PC-3 (cell line): ENCODE measurements at places on chromosomes 7 and 10.
A peak's percentile ranks its signal among the peaks of the same experiment; 100 is the strongest.

GRCh38 chr7:138243430-138243829 is 167.2 kb downstream of the AKR1D1 start:
- peak; percentile 35 for DNase-seq
- H3K27me3 ChIP-seq, result no peaks in the 10 kb centered on the region
- no peaks in the 10 kb centered on the region for H3K4me1 ChIP-seq
- no peaks in the 10 kb centered on the region; the same call in 1 of the 2 replicates for H3K36me3 ChIP-seq
- no peak overlapping the region for H3K27ac ChIP-seq
- H3K4me3 ChIP-seq, result no peak overlapping the region

GRCh38 chr10:125107166-125107949 is 53.0 kb downstream of the CTBP2 start:
- H3K4me1 ChIP-seq, result peaks cover 5% of the 10 kb centered on the region; the same call in 1 of the 2 replicates
- no peaks in the 10 kb centered on the region for H3K27me3 ChIP-seq
- H3K36me3 ChIP-seq, result peaks cover 22% of the 10 kb centered on the region
- no peak for DNase-seq

DNA sequence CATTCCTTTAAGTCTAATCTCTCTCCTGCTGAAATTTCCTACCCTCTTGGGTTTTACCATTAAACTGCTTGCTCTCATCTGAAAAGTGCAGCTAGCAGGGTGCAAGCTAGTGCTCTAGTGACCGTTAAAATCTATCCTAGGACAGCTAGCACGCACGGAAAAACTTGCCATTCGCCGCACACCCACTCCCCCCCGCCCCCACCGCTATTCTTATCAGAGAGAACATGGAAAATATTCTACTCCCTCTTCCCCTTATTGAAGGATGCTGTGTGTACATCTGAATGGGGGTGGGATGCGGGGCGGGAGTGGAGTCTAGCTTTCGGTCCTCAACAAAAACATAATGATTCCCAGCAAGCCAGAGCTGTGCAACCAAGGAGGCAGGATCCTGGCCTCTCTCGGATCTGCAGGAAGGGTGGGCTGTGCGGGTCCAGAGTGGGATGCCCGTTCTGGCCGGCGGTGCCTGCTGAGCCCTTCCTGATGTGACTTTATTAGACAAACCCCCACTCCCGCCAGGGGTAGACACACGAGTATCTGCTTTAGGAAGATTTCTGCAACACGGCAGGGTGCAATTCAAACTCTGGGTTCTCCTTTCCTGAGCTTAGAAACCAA is 1.1 kb upstream of the ADRA2A start:
- H3K27me3 ChIP-seq, result peaks cover 34% of the 10 kb centered on the region
- peaks cover 5% of the 10 kb centered on the region for H3K4me1 ChIP-seq
- DNase-seq, result no peak
- H3K27ac ChIP-seq, result no peak overlapping the region
- no peaks in the 10 kb centered on the region for H3K36me3 ChIP-seq

GRCh38 chr7:141430455-141431139 is 120.6 kb upstream of the AGK start:
- DNase-seq, result no peak
- H3K4me3 ChIP-seq, result no peak overlapping the region
- H3K27ac ChIP-seq, result no peak overlapping the region
- no peaks in the 10 kb centered on the region for H3K36me3 ChIP-seq
- peaks cover 41% of the 10 kb centered on the region for H3K27me3 ChIP-seq

GRCh38 chr7:70018700-70019099 is 420.4 kb downstream of the AUTS2 start:
- no peaks in the 10 kb centered on the region for H3K36me3 ChIP-seq
- H3K27ac ChIP-seq, result no peak overlapping the region
- no peak overlapping the region for H3K4me3 ChIP-seq
- H3K27me3 ChIP-seq, result no peaks in the 10 kb centered on the region

DNA sequence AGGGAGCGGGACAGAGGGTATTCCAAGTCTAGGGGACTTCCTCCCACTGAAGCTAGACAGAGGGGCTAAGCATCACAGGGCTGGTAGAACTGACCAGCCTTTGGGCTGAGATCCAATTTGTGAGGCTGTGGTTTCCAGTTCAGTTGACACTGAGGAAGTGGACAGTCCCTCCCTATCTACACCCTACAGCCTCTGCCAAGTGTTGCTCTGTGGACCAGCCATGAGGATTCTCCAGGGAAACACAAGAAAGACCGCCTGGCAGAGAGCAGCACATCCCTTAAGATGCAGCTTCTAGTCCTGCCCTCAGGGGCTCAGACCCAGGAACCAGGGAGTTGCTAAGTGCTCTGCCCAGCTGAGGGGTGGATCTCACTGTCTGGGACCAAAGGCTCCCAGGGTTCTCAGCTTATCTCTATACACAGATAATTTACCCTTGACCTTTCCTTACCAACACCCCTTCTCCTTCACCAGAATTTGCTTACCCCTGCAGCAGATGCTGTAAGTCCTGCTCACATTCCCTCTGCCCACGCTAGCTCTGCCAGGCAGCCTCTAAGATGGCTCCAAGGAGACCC is 252.0 kb downstream of the SKIDA1 start:
- H3K4me3 ChIP-seq, result no peak overlapping the region
- no peaks in the 10 kb centered on the region for H3K27me3 ChIP-seq
- peak overlapping the region; percentile 75 for H3K27ac ChIP-seq
- H3K4me1 ChIP-seq, result peaks cover 19% of the 10 kb centered on the region
- DNase-seq, result peak; percentile 38
- no peaks in the 10 kb centered on the region for H3K36me3 ChIP-seq

DNA sequence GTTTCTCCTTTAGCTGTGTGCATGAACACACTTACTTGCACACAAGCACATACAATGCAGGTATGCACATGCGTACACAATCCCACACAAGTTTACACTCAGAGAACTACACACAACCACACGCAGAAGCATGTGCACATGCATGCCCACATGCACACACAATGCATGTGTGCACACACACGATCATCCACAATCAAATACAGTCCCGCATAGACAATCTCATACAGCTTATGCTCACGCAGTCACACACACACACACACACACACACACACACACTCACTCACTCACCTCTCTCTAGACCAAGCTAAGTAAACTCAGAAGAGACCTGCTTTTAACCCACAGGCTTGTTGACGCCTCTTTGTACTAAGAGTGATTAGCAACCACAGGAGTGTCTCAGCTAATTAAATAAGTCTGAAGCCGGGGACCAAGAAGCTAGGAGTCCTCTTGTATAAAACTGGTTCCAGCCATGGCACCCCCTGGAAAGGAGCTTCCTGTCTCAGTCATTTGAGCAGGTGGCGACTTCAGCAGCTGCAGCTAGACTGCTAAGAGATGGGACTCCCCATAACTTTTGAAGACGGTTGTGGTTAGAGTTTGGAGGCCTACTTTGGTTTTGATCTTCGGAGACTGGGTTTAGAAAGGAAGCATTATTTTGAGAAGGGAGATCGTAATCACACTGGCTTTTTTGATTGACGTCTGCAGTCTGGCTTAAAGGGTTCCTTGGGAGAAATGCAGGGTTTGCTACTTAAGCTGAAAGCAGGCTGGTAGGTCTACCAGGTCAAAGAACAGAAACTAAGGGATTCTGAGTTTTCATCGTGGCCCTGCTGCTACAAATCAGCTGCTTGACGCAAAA is 82.3 kb upstream of the ADRB1 start:
- H3K27ac ChIP-seq, result no peak overlapping the region
- H3K4me1 ChIP-seq, result peaks cover 37% of the 10 kb centered on the region
- no peaks in the 10 kb centered on the region for H3K36me3 ChIP-seq
- DNase-seq, result no peak

DNA sequence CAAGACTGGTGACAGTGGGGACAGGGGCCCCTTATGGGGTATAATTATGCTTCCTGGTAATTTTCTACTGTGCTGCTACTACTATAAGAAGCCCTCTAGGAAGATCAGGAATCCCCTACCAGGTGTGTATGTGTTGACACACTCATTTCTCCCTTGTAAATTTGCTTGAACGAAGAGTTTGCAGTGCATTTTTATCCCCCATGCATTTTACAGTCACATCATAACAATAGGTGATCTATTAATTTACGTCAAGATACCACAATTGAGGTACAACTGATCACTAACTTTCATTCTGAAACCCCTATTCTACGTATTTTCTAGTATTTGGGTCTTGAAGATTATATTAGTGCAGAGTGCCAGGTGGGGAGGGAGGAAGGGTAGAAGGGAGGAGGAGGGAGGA is 252.2 kb downstream of the NSUN6 start:
- H3K4me1 ChIP-seq, result no peaks in the 10 kb centered on the region
- no peaks in the 10 kb centered on the region for H3K36me3 ChIP-seq
- H3K4me3 ChIP-seq, result no peak overlapping the region
- no peak for DNase-seq

DNA sequence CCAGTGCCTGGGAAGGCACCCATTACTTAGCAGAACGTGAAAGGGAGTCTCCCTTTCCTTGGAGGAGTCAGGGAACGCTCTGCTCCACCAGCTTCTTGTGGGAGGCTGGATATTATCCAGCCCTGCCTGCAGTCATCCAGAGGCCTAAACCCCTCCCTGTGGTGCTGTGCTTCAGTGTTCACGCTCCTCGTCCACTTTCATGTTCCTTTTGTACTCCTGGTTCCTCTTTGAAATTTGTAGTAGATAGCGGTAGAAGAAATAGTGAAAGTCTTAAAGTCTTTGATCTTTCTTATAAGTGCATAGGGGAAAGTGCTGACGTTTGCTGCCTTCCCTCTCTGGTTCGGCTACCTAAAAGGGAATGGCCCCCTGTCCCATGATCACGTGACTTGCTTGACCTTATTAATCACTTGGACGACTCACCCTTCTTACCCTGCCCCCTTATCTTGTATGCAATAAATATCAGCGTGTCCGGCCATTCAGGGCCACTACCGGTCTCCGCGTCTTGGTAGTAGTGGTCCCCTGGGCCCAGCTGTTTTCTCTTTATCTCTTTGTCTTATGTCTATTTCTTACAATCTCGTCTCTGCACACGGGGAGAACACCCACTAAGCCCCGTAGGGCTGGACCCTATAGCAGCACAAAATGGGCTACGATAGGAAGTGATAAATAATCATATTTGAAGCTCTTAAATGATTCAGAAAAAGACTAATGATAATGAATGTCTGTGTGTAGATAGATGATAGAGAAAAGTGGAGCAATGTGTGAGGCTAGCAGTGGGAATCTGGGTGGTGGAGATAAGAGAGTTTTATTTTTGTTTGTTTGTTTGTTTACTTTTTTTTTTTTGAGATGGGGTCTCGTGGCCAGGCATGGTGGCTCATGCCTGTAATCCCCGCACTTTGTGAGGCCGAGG is 5.8 kb upstream of the ESYT2 start:
- no peak overlapping the region for H3K4me3 ChIP-seq
- no peak for DNase-seq
- peaks cover 7% of the 10 kb centered on the region for H3K4me1 ChIP-seq
- H3K27ac ChIP-seq, result no peak overlapping the region

GRCh38 chr7:79529881-79530235 is 76.4 kb upstream of the MAGI2 start:
- no peak overlapping the region for H3K4me3 ChIP-seq
- peaks cover 18% of the 10 kb centered on the region for H3K4me1 ChIP-seq
- no peak overlapping the region for H3K27ac ChIP-seq
- no peaks in the 10 kb centered on the region for H3K27me3 ChIP-seq

- DNase-seq, result no peak
- no peaks in the 10 kb centered on the region for H3K36me3 ChIP-seq
- no peaks in the 10 kb centered on the region for H3K4me1 ChIP-seq
- no peak overlapping the region for H3K4me3 ChIP-seq
Observed at GRCh38 chr7:42208572-42208971, 28.4 kb downstream of the GLI3 start.

GRCh38 chr10:58026036-58026435 is 241.7 kb downstream of the IPMK start:
- no peaks in the 10 kb centered on the region for H3K27me3 ChIP-seq
- H3K4me3 ChIP-seq, result no peak overlapping the region
- no peak overlapping the region for H3K27ac ChIP-seq

- peak overlapping the region; percentile 98 for H3K27ac ChIP-seq
- H3K4me1 ChIP-seq, result peaks cover 43% of the 10 kb centered on the region
- no peaks in the 10 kb centered on the region for H3K27me3 ChIP-seq
- peak; percentile 81 for DNase-seq
- H3K4me3 ChIP-seq, result no peak overlapping the region
Observed at GRCh38 chr10:15123749-15124184, 26.6 kb downstream of the RPP38 start.

- H3K4me1 ChIP-seq, result peaks cover 20% of the 10 kb centered on the region; the same call in 1 of the 2 replicates
- H3K36me3 ChIP-seq, result no peaks in the 10 kb centered on the region
- H3K4me3 ChIP-seq, result peak overlapping the region; percentile 83
- H3K27ac ChIP-seq, result peak overlapping the region; percentile 22
- DNase-seq, result peak; percentile 22
Observed at GRCh38 chr7:7639847-7640220, 718 bp upstream of the UMAD1 start.

- H3K4me3 ChIP-seq, result no peak overlapping the region
- no peak for DNase-seq
- H3K36me3 ChIP-seq, result no peaks in the 10 kb centered on the region
- no peaks in the 10 kb centered on the region for H3K27me3 ChIP-seq
- no peaks in the 10 kb centered on the region; the same call in 1 of the 2 replicates for H3K4me1 ChIP-seq
Observed at GRCh38 chr7:100192969-100193368, 15.3 kb downstream of the STAG3 start.

GRCh38 chr7:85659364-85659763 is 472.5 kb upstream of the SEMA3D start:
- H3K27ac ChIP-seq, result peak overlapping the region; percentile 62
- peaks cover 12% of the 10 kb centered on the region; the same call in 1 of the 2 replicates for H3K4me1 ChIP-seq
- no peak overlapping the region for H3K4me3 ChIP-seq
- peak; percentile 70 for DNase-seq
- no peaks in the 10 kb centered on the region for H3K27me3 ChIP-seq
- no peaks in the 10 kb centered on the region for H3K36me3 ChIP-seq

- H3K27ac ChIP-seq, result no peak overlapping the region
- DNase-seq, result no peak
- H3K4me1 ChIP-seq, result peaks cover 3% of the 10 kb centered on the region; the same call in 1 of the 2 replicates
- no peaks in the 10 kb centered on the region for H3K27me3 ChIP-seq
- no peak overlapping the region for H3K4me3 ChIP-seq
Observed at GRCh38 chr7:112108981-112109380, 97.2 kb downstream of the DOCK4 start.

DNA sequence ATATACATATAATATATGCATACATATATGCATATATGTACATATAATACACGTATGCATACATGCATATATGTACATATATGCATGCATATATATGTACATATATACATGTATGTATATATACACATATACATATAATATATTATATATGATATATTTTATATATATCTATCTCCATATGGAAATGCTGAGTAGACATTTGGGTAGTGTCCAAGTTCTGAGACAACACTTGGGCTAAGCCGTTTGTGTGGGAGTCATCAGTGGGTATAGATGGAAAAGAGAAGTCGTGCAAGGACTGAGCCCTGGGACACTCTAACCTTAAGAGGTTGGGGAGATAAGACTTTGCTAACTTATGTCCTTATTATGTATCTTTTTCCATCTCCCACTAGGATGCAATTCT is 165.2 kb upstream of the PODXL start:
- peaks cover 4% of the 10 kb centered on the region; the same call in 1 of the 2 replicates for H3K27me3 ChIP-seq
- H3K36me3 ChIP-seq, result no peaks in the 10 kb centered on the region
- H3K27ac ChIP-seq, result no peak overlapping the region
- no peak for DNase-seq
- H3K4me1 ChIP-seq, result no peaks in the 10 kb centered on the region

DNA sequence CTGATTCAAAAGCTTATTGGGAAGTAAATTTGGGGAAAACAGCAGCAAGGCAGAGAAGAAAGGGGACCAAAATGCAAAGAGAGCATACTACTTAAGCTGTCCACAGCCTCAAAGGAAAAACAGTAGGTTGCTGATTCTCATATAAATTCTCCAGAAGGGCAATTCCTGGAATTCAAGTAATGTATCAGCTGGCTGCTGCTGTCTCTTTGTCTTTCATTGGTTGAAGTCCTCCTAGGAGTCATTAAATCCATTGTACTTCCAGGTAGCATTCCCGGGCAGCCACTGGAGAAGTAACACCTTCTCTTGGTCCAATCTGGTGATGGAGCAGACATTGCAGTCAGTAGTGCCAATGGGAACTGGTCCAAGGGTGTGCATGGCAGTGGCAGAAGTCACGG is 22.7 kb downstream of the BET1 start:
- no peak for DNase-seq
- no peaks in the 10 kb centered on the region for H3K36me3 ChIP-seq
- H3K27ac ChIP-seq, result no peak overlapping the region
- no peak overlapping the region for H3K4me3 ChIP-seq
